ENCODE measurements at places on chromosomes 5 and 9.

GRCh38 chr5:121833617-121834016 lies 18.1 kb upstream of the FTMT start:
- no peak for DNase-seq

DNA sequence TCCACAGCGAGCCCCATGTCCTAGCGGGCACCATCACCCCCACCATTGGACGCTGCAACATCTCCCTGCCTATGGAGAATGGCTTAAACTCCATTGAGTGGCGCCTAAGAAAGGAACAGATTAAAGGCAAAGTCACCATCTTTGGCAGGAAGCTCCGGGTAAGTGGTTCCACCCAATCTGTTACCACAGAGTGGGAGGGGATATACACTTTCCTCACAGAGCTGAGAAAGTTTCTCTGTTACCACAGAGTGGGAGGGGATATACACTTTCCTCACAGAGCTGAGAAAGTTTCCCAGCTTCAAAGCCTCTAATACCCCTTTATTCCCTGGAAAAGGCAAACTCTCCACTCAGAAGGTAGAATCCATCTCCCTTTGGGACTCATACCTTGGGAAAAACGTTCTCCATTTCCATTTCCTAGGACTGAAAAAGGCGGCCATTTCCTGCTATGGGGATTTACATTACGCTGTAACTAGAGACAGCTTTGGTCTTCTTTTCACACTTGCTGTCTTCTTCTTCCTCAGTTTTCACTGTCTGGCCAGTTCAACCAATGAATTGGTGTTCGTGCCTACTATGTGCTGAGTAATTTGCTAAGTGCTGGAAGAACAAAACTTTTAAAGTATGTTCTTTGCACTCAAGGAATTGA lies 63.4 kb upstream of the WWC1 start:
- no peak for DNase-seq

DNA sequence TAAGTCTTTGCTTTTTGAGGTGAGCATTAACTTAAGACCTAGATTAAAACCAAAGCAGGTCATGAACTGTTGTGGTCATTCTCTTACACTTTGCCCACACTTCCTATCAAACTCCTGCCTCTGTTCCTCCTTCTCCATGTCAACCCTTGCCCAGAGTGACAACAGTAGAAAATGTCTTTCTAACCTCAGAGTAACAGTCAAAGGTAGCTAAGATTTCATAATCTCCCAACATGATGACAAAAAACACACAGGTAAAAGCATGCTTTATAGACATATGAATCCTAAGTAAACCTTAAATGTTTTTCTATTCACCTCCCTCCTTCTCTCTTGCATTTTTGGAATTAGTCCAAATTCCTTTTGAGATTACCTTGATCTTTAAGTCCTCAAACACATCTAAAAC lies 422.3 kb downstream of the SPATA31D1 start:
- no peak for DNase-seq

- DNase-seq, result no peak
Observed at GRCh38 chr9:82997476-82998140, 65.3 kb downstream of the RASEF start.

DNA sequence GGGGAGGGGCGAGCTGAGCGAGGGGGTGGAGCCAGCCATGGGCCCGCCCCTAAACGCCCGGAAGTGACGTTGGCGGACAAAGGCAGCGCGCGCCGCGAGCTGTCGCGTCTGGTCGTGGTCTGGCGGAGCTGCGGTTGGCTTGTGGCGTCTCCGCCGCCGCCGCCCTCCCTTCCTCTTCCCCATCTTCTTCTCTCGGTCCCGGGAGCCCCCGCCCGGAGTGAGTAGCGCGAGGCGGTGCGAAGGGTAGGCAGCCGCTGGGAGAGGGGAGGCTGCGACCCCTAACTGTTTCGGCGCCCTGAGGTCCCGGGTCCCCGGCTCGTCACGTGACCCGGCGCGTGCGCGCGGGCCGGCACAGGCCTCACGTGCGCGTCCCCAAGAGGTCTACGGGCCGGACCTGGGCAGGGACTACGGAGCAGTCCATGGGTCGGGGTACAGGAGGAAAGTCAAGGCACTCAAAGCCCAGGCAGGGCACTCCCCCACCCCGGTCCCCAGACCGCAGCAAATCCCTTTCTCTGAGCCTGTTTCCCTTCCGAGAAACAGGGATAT lies at the start of gene NTMT1:
NTMT1 (plus strand) TSS at position 85 of the 546 bp plus-strand sequence. CDS start 6,541 bp downstream, outside the sequence.
- DNase-seq, result peak; percentile 93

GRCh38 chr9:121609822-121610637 lies 41.4 kb upstream of the DAB2IP start:
- DNase-seq, result no peak

- DNase-seq, result no peak
Observed at GRCh38 chr5:84058561-84058960, 326.1 kb downstream of the EDIL3 start.

GRCh38 chr9:34374905-34375552 lies 1.7 kb downstream of the MYORG start:
- no peak for DNase-seq

GRCh38 chr5:5473226-5473625 lies 50.7 kb downstream of the ICE1 start:
- DNase-seq, result no peak

GRCh38 chr5:72523960-72524582 lies 16.9 kb upstream of the ZNF366 start:
- DNase-seq, result no peak

DNA sequence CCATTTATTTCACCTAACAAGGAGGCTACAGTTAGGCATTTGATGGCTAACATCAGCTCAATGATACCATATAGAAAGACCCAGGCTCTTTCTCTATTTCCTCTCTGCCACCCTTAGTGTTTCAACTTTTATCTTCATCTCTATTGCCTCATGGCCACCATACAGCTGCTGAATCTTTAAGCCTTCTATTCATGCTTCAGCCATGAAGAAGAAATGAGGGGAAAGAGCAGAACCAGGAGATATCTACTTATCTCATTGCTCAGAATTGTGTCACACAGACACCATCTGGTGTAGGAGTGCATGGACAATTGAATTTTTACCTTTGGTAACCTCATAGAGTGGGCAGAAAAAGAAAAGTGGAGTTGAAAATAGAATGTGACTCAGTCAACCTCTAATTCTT lies 6.7 kb downstream of the GAPT start:
- no peak for DNase-seq

- DNase-seq, result no peak
Observed at GRCh38 chr9:38434853-38435252, 10.6 kb upstream of the IGFBPL1 start.

DNA sequence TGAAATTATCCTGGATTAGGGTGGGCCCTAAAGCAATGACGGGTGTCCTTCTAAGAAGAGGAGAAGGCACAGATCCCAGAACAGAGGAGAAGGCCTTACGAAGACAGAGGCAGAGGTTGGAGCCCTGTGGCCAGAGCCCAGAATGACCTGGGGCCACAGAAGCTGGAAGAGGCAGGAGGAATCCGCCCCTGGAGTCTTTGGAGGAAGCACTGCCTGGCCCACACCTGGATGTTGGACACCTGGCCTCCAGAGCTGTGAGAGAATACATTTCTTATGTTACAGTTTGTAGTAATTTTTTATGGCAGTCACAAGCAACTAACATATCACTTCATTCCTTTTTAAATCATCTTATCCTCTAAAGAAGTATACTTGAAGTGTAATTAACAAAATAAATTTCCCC lies 8.5 kb downstream of the MRPL36 start:
- DNase-seq, result no peak

- DNase-seq, result no peak
Observed at GRCh38 chr5:98770911-98771322, 2.5 kb upstream of the RGMB start.

GRCh38 chr5:135503871-135504270 lies 31.9 kb downstream of the NEUROG1 start:
- no peak for DNase-seq

GRCh38 chr9:70499621-70500020 lies 85.2 kb upstream of the KLF9 start:
- no peak for DNase-seq

GRCh38 chr5:144950996-144951395 lies 780.3 kb downstream of the KCTD16 start:
- DNase-seq, result no peak

DNA sequence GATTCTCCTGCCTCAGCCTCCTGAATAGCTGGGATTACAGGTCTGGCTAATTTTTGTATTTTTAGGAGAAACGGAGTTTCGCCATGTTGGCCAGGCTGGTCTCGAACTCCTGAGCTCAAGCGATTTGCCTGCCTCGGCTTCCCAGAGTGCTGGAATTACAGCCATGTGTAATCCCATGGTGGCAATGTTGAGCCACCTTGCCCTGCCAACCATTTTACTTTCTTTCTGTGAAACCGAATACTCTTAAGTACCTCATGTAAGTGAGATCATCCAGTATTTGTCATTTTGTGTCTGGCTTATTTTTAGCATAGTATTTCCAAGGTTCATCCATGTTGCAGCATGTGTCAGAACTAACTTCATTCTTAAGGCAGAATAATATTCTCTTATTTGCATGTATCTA lies 8.2 kb downstream of the PRRC2B start:
- DNase-seq, result no peak

DNA sequence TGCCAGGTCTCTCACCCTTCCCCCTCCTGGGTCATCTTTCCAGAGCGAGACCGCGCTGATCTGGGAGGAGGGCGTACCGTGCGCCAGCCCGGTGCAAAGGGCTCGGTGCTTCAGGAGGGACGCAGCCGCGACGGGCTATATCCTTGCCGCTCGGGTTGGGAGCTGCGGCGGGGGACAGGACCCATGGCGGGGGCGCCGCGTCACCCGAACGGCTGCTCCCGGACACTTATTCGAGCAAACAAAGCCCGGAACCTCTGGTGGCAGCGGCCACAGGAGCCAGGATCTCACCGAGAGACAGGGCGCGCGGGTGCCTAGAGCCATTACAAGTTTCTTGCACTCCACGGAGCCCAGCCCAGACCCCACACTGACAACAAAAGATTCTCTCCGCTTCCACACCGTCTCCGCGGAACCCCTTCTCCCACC lies 1.3 kb downstream of the SEMA6A start:
- DNase-seq, result no peak

DNA sequence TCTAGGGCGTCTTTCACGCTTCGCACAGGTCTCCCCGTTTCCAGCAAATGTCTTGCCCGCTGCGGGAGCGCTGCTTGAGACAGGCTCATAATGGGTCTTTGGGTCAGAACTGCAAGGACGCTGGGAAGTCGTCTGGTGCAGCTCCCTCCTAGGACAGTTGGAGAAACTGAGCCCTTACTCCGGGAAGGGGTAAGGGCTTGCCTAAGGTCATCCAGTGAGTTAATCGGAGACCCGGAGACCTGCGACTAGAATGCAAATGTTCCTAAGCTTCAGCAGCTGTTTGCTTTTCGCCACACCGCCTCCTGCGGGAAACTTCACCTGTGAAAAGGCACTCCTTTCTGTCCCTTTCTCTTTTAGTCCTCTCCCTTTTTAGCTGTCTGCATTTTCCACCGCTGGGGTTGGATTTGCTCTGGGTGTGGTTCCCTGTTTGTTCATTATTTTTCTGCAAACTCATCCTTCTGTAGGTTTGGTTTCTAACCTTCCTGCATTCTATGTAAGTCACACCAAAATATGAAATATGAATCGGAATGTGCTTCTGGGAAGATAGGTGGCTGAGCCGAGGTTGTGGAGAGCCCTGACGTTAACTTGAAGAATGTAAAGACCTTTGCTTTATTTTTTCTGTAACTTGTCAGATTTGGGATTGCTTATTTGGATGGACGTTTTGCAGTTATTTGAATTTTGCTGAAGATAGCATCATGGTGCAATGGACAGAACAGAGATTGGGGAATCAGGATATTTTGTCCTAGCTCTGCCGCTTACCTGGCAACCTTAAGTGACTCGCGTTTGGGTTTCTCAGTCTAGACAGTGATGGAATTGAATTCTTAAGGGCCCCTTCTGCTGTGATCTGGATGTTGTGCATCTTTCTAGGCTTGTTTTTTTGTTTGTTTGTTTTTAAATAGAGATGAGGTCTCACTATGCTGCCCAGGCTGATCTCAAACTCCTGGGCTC lies 909 bp downstream of the SLC36A1 start:
- no peak for DNase-seq

GRCh38 chr9:123550797-123551196 lies 194.8 kb downstream of the CRB2 start:
- no peak for DNase-seq

- no peak for DNase-seq
Observed at GRCh38 chr5:24363789-24364481, 280.8 kb downstream of the CDH10 start.

- DNase-seq, result no peak
Observed at GRCh38 chr5:94908889-94909480, 290.5 kb downstream of the SLF1 start.

- DNase-seq, result no peak
Observed at GRCh38 chr5:16234598-16234997, 55.0 kb upstream of the MARCHF11 start.

GRCh38 chr5:149082271-149082670 lies 19.4 kb upstream of the SH3TC2 start:
- DNase-seq, result no peak

- DNase-seq, result no peak
Observed at GRCh38 chr5:16727755-16728325, 111.0 kb upstream of the RETREG1 start.

DNA sequence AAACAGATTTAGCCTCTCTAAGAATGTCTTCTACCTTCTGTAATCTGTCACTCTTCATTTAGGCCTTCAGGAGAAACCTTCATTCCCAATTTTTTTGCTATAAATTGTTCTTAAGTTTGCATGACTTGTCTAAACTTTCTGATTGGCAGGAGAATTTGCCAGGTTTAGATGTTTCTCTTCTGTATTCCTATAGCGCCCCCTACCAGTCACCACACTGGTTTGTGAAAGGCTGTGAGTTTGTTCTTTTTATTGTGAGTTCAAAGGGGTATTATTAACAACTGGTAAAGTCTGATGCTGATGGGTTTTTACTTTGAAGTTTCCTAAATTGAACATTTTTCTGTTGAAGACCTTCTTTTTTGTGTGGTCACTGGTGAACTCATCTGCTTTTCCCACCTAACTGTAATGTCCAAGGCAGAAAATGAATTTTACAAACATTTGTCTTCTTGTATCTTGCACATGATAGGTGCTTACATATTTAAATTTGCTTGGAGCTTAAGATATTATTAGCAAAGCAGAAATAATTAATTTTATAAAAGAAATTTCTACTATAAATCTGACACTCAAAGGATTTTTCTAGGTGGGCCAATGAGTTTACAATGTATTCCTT lies 18.4 kb upstream of the F2RL2 start:
- DNase-seq, result peak; percentile 13

DNA sequence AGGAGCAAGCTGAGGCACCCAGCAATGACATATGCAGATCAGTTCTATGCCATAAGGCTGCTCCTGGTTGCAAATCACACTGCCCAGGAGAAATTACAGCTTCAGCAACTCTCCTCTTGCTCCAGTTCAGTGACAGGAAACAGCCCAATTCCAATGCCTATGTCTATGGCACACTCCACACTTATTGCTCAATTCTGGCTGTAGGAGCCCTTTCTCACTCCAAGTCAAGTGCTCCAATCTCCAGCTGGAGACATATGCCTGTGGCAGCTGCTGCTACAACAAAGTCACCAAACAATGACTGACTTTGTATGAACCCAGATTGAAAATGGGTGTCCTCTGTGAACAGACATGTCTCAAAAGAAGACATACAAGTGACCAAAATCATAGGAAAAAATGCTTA lies 31.8 kb upstream of the PLCXD3 start:
- DNase-seq, result no peak

Data from stimulated activated CD4-positive, alpha-beta T cell treated with anti-CD3 and anti-CD28 coated beads, TNF-alpha, amount 100 ng/mL, for 1 hour (primary cell).